ENCODE measurements at places on chromosomes 7 and 10.

- DNase-seq, result no peak
These were observed 86.7 kb upstream of the GNAI1 start for GRCh38 chr7:80047856-80048459.

- DNase-seq, result peak; percentile 48
These were observed 63.4 kb upstream of the DNAJB6 start for GRCh38 chr7:157273208-157274093.

GRCh38 chr10:3033925-3034324, 33.4 kb upstream of the PFKP start:
- DNase-seq, result no peak

DNA sequence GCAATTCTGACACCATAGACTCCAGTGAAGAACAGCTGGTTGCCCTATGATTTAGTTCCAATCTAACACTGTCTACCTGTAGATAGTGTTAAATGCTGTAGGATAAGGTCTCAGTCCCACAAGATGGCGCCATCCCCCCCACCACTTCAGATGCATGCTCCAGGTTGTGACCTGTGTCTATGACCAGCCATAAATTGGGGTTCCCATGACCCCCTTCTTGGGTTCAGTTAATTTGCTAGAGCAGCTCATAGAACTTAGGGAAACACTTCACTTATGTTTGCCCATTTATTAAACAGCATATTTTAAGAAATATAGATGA, 13.1 kb downstream of the CCSER2 start:
- DNase-seq, result no peak

- peak; percentile 41 for DNase-seq
These were observed 78.8 kb downstream of the INPP5A start for GRCh38 chr10:132616170-132616995.

DNA sequence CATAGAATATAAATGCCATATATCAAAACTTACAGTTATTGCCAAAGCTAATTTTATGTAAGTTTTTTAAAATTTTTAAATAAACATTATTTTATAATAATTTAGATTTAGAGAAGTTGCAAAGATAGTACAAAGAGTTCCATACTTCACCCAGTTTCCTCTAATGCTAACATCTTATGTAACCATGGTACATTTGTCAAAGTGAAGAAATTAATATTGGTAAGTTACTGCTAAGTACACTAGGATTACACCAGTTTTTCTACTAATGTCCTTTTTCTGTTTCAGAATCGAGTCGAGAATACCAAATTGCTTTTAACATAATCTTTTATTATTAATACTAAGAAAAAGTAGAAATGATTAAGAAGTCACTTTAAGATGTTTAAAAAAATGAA, 29.2 kb downstream of the CSGALNACT2 start:
- no peak for DNase-seq

DNA sequence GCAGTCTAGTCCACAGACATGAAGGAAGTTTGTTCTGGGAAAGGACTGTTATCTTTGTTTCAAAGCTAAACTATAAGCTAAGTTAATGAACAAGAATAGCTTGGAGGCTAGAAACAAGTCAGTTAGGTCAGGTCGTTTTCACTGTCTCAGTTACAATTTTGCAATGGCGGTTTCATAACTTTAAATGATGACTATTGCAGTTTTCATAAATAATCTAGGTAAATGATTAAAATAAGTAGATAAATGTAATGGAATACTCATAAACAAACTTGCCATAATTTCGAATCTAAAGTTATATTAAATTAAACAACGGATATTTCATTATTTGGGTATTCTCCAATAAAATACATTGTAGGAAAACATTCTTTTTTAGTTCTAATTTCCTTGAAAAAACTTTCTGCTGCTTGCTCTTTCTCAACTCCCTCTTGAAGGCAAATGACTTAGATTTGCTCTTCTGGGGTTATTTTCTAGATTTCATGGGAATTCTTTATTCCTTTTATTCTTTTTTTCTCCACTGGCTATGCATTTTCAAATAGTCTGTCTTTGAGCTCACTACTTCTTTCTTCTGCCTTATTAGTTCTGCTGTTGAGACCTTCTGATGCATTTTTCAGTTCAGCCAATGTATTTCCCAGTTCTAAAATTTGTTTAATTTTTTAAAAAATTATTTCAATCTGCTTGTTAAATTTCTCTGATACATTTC, 103.8 kb upstream of the APBB1IP start:
- DNase-seq, result no peak
